ENCODE measurements at places on chromosomes 4 and X. TPM values are rescaled to one million over a fixed set of nuclear protein-coding genes. Genes with fewer than 3 reads are reported as not detected.

DNA sequence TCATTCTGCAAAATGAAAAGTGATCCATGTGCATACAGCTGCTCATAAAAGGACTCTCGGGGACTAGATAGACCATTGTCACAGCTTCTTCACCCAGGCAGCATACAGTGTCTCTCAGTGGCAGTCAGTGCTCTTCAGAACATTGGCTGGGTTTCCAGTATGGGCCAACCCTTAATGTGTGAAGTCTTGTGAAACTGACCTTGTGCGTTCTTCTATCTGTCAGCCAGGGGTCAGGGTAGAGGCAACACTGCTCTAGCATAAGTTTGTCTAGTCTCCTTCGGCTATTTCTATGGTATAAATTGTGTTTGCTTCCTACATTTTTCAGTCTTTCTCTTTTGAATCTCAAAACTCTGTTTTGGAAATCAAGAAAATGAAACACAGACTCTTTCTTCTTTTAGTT, 37.0 kb upstream of the SMIM31 start:
- H3K4me3 ChIP-seq: no peak overlapping the region
- no peaks in the 10 kb centered on the region for H3K27me3 ChIP-seq
- no peak overlapping the region for H3K27ac ChIP-seq
- no peaks in the 10 kb centered on the region for H3K36me3 ChIP-seq
- H3K4me1 ChIP-seq: no peaks in the 10 kb centered on the region
- DNase-seq: no peak

- DNase-seq: no peak
- no peaks in the 10 kb centered on the region for H3K27me3 ChIP-seq
- H3K36me3 ChIP-seq: no peaks in the 10 kb centered on the region
- H3K27ac ChIP-seq: no peak overlapping the region
Measured at GRCh38 chr4:132593717-132594400, 555.2 kb upstream of the PCDH10 start.

RBMXL3 gene
- not detected for total RNA-seq

GPR119 gene
- not detected for total RNA-seq

GAGE1 gene
- total RNA-seq: not detected

PASD1 gene
- total RNA-seq: not detected

DNA sequence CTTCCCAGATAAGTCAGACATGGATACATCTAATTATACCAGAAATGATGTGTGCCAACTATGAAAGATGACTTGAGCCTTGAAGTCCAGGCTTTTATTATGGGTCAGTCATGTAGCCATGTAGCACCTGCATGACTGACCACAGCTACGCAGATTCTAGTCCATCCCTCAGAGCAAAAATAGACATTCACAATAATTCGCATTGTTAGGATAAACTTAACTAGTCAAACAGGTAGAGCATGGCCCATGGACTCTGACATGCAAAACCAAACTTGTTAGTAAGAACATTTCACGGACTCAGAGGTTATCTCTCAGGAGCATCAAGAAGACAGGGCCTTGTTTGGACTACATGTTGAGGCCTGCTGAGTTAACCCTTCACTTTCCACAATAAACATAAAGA, 132.6 kb downstream of the PWWP3B start:
- H3K4me1 ChIP-seq: no peaks in the 10 kb centered on the region
- no peak for DNase-seq
- no peak overlapping the region for H3K4me3 ChIP-seq

- DNase-seq: no peak
- H3K27me3 ChIP-seq: no peaks in the 10 kb centered on the region
- H3K4me1 ChIP-seq: no peaks in the 10 kb centered on the region
Measured at GRCh38 chr4:100968046-100968445, 379.3 kb downstream of the PPP3CA start.

GRCh38 chr4:154073107-154073822, 284.4 kb upstream of the SFRP2 start:
- H3K27me3 ChIP-seq: no peaks in the 10 kb centered on the region
- H3K36me3 ChIP-seq: no peaks in the 10 kb centered on the region
- no peak overlapping the region for H3K27ac ChIP-seq
- no peak overlapping the region for H3K4me3 ChIP-seq
- no peaks in the 10 kb centered on the region for H3K4me1 ChIP-seq
- DNase-seq: no peak

EDA2R gene
- not detected for total RNA-seq

PAGE4 gene
- total RNA-seq: not detected

- no peaks in the 10 kb centered on the region for H3K4me1 ChIP-seq
- no peaks in the 10 kb centered on the region for H3K27me3 ChIP-seq
- no peak overlapping the region for H3K4me3 ChIP-seq
- no peak overlapping the region for H3K27ac ChIP-seq
- DNase-seq: no peak
Measured at GRCh38 chr4:28358606-28359005, 1498.0 kb downstream of the STIM2 start.

DNA sequence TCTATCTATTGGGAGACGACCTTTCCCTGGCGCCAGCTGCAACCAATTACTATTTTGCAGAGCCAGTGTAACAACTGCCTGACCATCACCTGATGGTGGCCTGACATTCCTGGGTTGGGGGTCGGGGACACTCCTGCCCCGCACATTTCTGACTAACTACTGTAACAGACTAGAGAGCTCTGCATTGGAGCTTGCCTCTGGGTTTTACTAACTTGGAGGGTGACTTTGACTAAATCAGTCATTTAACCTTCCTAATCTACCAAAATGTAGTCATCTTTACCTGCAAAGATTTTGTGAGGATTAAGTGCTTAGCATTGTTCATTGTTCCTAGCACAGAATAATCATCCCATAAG, 37.5 kb upstream of the ABCG2 start:
- no peaks in the 10 kb centered on the region for H3K36me3 ChIP-seq
- H3K4me1 ChIP-seq: no peaks in the 10 kb centered on the region
- DNase-seq: no peak
- no peaks in the 10 kb centered on the region for H3K27me3 ChIP-seq

DNA sequence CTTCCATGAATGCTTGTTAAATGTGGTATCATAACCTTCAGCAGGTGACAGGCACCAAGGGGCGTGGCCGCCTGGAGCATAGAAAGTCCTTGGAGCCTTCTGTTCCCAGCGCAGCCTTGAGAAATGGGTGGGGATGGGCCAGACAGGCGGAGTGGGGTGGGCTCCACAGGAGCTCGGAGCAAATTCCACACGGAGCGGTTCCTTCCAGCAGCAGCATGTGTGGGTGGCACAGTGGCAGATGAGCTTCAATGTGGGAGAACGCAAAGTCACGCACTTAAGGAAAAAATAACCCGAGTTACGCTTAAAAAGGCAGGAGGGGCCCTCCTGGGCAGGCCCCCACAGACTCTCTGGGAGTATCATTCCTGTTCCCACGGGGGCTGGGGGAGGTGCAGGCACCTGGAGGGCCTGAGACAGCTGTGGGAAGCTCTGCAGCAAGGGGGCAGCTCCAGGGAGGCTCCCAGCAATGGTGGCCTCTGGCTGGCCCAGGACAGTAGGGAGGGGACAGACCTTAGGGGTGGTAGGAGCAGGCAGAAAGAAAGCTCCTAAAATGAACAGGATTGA, 15.3 kb downstream of the TMEM271 start:
- H3K27me3 ChIP-seq: no peaks in the 10 kb centered on the region
- H3K4me1 ChIP-seq: no peaks in the 10 kb centered on the region
- peak; percentile 43 for DNase-seq
- no peak overlapping the region for H3K27ac ChIP-seq
- H3K4me3 ChIP-seq: no peak overlapping the region
